ENCODE measurements at places on chromosomes 2 and 18.

DNA sequence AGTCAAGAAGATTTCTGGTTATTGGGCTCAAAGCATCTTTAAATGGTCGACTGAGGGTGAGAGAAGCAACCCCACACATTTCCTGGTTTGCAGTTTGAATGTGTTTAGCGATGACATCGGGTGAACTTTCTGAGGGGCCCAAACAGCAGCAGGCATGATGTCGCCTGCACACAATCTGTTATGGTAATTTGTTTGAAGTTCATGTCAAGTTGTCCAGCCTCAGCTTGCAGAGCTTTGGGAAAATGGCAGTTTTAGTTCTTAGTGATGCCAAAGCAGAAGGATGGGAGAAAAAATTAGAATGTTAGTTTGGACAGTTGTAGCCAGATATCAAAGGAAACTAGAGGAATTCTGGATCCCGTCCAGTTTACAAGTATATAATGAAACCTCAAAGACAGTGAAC, 284.6 kb downstream of the MBD5 start:
- DNase-seq, result no peak

- no peak for DNase-seq
Observed at GRCh38 chr2:75180476-75180875, 18.8 kb downstream of the TACR1 start.

DNA sequence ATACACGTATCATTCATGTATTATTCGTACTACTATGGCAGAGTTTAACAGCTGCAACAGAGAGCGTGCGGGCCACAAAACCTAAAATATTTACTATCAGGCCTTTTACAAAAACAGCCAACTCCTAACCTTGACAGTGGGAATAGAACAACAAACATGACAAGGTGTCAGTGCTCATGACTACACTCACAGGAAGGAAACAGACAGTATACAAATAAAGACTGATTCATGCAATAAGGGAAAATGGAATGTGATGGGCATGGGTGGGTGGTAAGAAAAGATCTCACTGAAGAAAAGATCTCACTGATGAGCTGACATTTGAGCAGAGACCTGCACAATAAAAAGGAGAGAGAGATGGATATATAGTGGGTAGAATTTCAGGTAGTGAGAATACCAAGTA, 347.8 kb downstream of the ALK start:
- no peak for DNase-seq

- DNase-seq, result no peak
Observed at GRCh38 chr2:144466637-144467036, 53.3 kb downstream of the ZEB2 start.

Data from esophagus muscularis mucosa (tissue), 4 donors.